ENCODE measurements at places on chromosomes 12 and 14. TPM values are rescaled to one million over a fixed set of nuclear protein-coding genes. Genes with fewer than 3 reads are reported as not detected.

DNA sequence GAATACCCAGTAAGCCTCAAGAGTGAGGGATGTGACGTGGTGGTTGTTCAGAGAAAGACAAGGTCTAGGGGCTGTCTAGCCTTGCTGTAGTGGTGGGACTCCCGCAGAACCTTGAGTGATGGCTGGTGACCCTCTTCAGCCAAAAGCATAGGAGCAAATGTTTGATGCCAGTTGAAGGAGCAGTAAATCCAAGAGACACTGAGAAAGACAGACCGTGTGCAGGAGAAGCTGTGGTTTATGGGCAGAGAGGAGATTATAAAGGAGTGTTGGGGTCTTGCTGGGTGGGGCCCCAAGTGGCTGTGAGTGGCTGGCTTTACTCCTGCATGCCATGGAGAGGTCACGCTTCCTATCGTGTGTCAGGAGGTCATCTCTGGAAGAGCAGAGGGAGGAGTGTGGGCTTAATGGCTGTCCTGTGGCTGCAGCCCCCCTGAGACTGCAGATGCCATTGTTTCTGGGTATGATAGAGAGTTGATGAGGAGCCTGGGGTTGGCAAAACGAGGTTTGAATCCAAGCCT, 152.0 kb upstream of the CCND2 start:
- peaks cover 4% of the 10 kb centered on the region for H3K4me1 ChIP-seq
- no peaks in the 10 kb centered on the region for H3K27me3 ChIP-seq
- no peaks in the 10 kb centered on the region for H3K36me3 ChIP-seq
- no peak overlapping the region for H3K4me3 ChIP-seq
- no peak for DNase-seq

The HEATR5A gene
- 45.5 TPM for total RNA-seq

DNA sequence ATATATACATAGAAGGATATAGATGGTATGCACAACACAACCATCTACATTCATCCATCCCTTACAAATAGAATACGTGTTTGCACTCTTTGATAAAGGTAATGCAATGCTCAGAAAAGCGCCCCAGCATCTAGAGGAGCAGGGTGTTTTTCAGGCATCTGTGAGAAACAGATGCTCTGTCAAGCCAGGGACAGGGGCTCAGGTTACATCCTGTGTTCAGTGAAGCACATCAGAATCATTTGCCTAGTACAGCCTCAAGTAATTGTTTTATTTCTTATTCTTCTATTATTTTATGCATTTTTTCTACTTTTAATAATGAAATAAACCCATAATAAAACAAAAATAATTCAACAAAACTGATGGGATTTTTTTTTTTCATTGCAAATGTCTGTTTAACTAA, 50.5 kb upstream of the HIF1A start:
- H3K4me3 ChIP-seq = no peak overlapping the region
- no peak overlapping the region for H3K27ac ChIP-seq
- no peaks in the 10 kb centered on the region for H3K36me3 ChIP-seq

DNA sequence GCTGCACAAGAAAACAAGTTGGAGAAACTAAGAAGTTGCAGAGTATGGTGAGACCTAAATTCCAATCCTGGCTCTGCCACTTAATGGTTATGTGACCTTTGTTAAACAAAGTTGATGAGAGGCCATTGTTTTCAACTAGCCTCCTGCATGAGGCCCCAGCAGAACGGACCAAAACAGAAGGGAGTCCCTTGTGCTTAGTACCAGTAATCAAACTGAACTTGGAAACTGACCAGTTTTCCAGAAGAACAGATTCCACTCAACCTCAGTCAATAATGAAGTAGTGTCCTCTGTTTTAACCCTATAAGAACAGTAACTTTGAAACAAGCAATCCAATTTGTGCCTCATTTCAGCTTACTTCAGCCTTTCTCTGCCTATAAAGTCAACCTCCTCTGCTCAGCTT, 69.9 kb downstream of the C12orf56 start:
- no peaks in the 10 kb centered on the region for H3K36me3 ChIP-seq
- no peaks in the 10 kb centered on the region for H3K4me1 ChIP-seq
- DNase-seq = no peak
- no peak overlapping the region for H3K4me3 ChIP-seq

GRCh38 chr12:65742018-65743010, 82.0 kb upstream of the HMGA2 start:
- H3K4me1 ChIP-seq = peaks cover 5% of the 10 kb centered on the region
- DNase-seq = peak; percentile 24
- H3K4me3 ChIP-seq = peak overlapping the region; percentile 33
- H3K36me3 ChIP-seq = no peaks in the 10 kb centered on the region
- H3K27me3 ChIP-seq = peaks cover 18% of the 10 kb centered on the region

GRCh38 chr12:47824198-47824597, 4.5 kb upstream of the HDAC7 start:
- no peak for DNase-seq
- peak overlapping the region; percentile 53 for H3K27ac ChIP-seq

The EMP1 gene
- total RNA-seq = 176 TPM

The COX8C gene
- total RNA-seq = not detected

GRCh38 chr12:57739387-57739786, 845 bp upstream of the AGAP2 start:
- H3K36me3 ChIP-seq = no peaks in the 10 kb centered on the region
- peak overlapping the region; percentile 70 for H3K27ac ChIP-seq
- peaks cover 36% of the 10 kb centered on the region for H3K27me3 ChIP-seq
- DNase-seq = no peak
- peak overlapping the region; percentile 53 for H3K4me3 ChIP-seq
- H3K4me1 ChIP-seq = peaks cover 40% of the 10 kb centered on the region

- peaks cover 32% of the 10 kb centered on the region for H3K36me3 ChIP-seq
- peak; percentile 77 for DNase-seq
- H3K4me3 ChIP-seq = peak overlapping the region; percentile 91
- H3K4me1 ChIP-seq = peaks cover 10% of the 10 kb centered on the region
Measured at GRCh38 chr12:89351489-89352241, 636 bp downstream of the DUSP6 start.

DNA sequence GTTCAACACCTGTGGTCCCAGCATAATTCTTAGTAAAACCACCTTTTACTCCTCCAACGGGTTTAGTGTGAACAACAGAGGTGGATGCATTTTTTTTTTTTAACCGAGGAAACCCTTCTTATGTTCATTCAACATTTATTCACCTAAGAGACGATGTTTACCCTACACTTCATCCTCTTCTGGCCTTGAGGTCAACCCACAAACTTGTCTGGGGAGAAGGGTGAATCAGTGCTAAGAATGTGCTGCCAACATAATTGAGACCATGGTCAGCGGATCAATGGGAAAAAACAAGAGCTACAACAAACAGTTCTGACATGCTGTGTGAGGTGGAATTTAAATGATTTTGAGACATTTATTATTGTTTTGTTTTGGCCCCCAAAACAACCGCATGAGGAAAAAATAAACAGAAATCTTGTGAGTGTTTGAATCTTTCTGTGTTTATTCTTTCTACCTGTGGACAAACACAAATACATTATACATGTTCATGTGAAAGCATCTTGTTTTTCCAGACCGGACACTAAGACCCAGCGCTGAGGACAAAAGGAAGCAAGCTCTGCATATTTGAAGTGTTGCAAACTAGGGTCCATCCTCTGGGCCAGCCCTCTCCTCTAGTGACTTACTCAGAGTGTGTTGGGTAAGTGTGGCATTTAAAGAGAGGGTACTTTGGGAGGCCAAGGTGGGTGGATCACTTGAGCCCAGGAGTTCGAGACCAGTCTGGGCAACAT, 5.1 kb upstream of the USP30 start:
- no peak overlapping the region for H3K27ac ChIP-seq
- peaks cover 6% of the 10 kb centered on the region for H3K4me1 ChIP-seq
- no peak overlapping the region for H3K4me3 ChIP-seq

The KERA gene
- not detected for total RNA-seq

DNA sequence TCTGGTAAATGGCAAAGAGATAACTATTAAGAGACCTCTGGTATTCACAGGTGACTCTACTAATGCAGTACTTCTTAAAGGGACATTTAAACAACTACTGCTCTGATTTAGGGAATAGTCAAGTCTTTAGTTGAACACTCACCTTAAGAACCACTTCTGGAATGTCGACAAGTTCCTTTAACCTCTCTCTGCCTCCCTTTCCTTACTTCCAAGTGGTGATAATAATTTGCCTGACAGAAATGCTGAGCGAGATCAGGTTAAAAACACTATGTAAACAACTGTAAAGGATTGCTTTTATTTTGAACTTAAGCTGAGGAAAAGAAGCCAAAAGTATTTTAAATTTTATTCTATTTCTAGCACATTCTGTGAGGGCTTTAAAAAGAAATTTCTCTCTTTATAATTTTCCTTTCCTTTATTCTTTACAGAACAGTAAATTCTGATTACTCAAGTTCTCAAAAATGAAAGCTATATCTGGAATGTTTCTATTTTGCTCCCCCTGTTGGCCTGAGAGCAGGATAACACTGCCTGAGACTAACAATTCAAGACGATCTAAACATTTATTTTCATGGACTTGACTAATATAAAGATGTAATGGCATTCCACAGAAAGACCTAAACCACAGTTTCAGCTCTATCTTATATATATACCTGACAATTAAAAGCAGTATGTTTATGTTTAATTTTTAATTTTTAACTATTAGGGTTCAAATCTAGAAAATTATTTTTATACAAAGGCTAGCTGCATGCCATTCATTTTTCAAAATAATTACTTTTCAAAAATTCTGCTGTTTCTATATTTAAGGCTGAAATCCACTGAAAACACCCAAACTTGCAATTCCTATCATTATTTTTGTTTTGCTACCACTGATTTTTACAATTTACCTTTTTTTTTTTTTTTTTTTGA, 29.2 kb downstream of the ZCCHC8 start:
- peak overlapping the region; percentile 18 for H3K27ac ChIP-seq
- no peak overlapping the region for H3K4me3 ChIP-seq
- peaks cover 43% of the 10 kb centered on the region for H3K36me3 ChIP-seq
- peaks cover 3% of the 10 kb centered on the region for H3K4me1 ChIP-seq
- no peak for DNase-seq
- H3K27me3 ChIP-seq = no peaks in the 10 kb centered on the region

The CD163L1 gene
- 1.3 TPM for total RNA-seq

DNA sequence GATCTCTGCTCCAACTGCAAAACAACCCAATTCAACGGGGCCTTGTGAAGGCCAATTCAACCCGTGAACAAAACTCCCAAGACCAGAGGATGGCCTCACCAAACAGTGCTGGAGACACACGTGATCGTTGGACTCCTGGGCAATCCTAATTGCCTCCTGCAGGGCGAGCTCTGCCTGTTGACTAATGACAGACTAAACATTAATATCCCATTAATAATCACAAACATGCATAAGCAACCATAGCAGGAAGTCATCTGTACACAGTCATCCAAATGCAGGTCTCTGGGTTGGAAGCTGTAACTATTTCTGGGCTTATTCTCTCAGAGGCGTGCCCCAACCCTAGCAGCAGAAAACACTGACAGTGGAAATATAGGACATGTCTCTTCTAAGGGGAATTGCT, 21.0 kb downstream of the ANAPC5 start:
- peaks cover 2% of the 10 kb centered on the region for H3K4me1 ChIP-seq
- H3K27me3 ChIP-seq = no peaks in the 10 kb centered on the region
- no peak overlapping the region for H3K4me3 ChIP-seq
- no peaks in the 10 kb centered on the region for H3K36me3 ChIP-seq
- H3K27ac ChIP-seq = no peak overlapping the region
